ENCODE measurements at places on chromosomes 5 and 9.

DNA sequence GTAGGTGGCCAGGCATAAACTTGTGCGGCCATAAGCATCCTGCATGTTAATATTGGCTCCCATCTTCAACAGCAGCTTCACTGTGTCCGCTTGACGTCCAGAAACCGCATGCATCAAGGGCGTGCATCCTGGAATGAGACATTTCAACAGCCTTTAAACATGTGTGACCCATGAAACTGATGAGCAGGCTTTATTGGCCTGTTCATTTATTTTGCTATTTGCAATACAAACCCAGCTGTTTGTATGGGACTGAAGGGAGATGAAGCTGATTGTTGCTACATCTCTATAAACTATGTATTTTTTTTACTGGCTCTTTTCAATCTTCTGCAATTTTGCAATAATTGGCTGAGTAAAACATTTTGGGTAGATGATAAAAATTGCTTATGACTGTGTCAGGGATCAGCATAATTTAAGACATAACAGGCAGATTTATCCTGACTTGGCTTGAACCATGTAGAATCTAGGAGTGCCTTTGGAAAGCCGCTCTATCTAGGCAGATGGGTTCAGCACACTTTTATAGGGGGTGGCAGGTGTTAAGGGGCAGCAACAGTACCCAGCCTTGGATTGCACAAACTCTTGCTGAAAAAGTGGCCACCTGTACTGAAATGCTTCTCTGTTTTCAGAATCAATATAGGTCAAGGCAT, 56.9 kb downstream of the ANKRD55 start:
- DNase-seq: no peak

- no peak for DNase-seq
These were observed 266.2 kb upstream of the IRX1 start for GRCh38 chr5:3329427-3329826.

DNA sequence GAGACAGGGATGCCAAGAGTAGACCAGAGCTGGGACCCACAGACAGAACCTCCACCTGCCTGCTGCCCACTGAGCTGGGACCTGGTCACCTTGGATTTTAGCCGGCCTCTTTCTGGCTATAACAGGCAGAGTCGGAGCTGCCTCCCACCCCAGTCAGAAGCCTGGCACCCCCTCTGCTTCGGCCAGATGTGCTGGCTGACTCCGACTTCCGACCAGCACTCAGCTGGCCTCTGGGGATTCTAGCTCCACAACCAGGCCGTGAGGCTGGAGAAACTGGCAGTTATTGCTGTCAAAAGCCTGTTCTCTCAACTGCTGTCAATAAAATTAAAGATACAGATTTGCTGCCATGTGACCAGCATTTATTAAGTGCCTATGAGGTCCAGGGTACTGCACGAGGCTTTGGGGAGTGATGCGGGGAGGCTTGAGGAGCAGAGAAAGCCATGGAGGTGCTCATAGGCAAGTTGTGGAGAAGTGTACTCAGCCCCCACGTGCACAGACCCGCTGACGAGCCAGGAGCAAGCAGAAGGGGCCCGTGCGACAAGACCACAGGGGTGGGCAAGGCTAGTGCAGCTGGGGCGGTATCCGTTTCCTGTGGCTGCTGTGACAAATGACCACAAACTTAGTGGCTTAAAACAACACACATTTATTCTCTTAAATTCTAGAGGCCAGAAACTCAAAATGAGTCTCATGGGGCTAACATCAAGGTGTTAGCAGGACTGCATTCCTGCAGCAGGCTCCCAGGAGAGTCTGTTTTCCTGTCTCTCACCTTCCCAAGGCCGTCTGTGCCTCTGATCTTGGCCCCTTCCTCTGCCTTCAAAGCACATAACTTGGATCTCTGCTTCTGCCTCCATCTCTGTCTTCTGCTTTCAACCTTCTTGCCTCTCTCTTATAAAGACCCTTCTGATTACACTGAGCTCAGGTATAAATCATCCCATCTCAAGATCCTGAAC, 13.1 kb downstream of the GFI1B start:
- DNase-seq: no peak

GRCh38 chr5:180646963-180647305, 2.5 kb downstream of the FLT4 start:
- DNase-seq: no peak

DNA sequence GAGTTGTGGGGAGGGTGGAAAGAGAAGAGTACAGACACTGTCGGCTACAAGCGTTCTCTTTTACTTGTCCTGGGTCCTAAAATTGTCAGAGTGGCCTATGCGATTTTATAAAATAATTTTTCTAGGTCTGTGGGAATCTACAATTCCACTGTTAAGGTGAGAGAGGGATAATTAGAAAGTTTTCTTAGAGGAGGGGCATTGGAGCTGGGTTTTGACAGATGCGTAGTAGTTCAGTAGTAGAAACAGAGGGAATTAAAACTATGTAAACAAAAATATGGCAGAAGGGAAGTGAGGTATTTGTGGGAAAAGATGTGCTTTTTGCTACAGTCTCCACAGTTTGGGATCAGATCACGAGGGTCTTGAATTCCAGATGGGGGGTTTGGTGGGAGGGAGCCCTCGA, 129.1 kb upstream of the SHB start:
- DNase-seq: no peak

GRCh38 chr5:120007598-120007997, 378.2 kb downstream of the FAM170A start:
- no peak for DNase-seq

- peak; percentile 38 for DNase-seq
These were observed 9.5 kb downstream of the KCNV2 start for GRCh38 chr9:2726650-2727340.

GRCh38 chr5:129909225-129909624, 5.0 kb downstream of the CHSY3 start:
- no peak for DNase-seq

DNA sequence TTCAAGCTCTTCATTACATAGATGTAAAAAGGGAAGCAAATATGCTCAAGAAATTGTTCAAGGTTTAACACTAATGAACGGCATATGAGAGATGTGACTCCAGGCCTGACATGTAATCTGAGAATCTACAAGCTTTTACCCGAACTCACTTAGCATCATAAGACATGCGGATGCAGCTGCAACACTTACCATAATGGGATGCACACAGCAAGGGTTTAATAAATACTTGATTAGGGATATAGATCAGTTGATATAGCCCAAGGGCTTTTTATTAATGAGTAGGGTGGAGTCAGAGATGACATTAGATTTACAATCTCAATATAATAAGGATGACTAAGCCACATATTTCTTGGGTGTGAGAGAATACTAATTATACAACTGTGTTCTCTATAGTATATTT, 2215.5 kb downstream of the MAT2B start:
- DNase-seq: no peak

DNA sequence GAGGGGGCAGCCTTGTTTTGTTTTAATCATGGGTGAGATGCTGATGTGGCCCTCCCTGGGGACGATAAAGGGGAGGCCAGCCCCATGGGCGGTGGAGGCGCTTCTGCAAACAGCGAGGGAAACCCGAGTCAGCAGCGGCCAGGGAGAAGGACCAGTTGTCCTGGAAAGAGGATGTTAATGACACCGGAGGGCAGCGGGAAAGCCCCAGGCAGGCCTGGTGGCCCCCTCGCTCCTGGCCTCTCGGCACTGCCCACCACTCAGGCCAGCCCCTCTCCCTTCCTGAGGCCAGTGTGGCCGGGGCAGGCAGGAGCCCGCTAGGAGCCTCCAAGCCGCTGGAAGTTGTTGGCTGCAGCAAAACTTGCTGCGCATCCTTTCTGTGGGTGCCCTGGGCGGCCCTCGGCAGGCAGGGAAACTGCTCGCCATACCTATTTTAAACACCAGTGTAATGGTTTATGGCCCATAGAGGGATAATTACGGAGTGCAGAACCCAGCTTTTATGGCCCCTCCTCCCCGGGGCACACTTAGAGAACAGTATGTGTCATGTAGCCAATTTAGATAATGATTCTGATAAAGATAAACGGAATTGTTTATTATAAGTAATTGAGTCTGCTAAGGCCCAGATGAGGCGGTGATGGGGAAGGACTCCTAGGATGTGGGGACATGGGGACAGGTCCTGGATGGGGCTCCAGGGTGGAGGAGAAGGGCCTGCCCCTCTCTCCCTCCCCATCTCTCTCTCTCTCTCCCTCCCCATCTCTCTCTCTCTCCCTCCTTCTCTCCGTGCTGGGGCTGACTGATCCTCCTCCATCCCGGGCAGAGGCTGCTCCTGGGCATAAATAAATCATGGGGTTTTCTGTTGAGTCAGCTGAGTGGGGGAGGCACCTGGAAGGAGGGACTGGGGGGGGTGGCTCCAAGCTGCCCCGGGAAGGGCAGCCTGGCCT, 36.9 kb downstream of the LMX1B start:
- no peak for DNase-seq

- no peak for DNase-seq
These were observed 64.0 kb downstream of the DOCK8 start for GRCh38 chr9:278651-279050.

DNA sequence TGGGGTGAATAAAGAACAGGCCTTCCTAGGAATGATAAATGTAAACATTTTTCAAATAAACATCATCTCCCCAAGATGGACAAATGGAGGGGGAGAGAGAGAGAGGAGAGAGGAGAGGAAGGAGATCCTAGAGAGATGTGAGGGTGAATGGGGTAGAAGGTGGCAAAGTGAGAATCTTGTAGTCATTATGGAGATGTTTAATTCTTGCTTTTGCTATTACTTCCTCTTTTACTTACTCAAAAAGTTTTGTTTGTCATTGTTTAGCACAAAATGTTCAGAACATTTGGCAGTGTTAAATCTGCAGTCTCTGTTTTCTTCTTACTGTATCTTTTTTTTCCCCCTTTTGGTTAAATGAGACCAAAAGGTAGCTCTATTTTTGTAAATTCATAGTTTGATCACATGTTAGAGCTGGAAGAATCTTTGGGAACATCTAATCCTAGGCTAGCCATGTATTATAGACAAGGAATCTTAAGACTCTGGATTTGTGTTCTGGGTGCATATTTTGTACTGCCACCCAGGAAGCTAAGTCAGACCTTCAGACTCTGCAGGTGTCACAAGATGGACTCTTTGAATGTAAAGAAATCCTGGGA, 266.1 kb downstream of the NTRK2 start:
- DNase-seq: no peak

DNA sequence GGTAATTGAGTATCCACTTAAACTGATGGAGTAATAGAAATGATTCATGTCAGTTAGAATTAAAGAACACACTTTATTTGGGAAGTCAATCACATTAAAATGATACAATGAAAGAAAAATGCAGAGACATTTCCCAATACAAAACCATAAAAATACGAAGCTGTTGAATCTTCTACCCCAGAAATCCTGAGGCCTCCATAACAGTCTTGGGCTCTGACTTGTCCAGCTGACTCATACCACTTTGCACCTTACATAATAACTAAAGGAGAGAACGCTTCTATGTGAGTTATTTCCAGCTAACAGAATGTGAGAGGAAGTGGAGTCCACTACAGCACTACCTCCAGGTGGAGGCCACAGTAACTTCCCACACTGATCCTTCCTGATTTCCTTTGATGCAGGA, 305.0 kb downstream of the MRPS30 start:
- DNase-seq: no peak

DNA sequence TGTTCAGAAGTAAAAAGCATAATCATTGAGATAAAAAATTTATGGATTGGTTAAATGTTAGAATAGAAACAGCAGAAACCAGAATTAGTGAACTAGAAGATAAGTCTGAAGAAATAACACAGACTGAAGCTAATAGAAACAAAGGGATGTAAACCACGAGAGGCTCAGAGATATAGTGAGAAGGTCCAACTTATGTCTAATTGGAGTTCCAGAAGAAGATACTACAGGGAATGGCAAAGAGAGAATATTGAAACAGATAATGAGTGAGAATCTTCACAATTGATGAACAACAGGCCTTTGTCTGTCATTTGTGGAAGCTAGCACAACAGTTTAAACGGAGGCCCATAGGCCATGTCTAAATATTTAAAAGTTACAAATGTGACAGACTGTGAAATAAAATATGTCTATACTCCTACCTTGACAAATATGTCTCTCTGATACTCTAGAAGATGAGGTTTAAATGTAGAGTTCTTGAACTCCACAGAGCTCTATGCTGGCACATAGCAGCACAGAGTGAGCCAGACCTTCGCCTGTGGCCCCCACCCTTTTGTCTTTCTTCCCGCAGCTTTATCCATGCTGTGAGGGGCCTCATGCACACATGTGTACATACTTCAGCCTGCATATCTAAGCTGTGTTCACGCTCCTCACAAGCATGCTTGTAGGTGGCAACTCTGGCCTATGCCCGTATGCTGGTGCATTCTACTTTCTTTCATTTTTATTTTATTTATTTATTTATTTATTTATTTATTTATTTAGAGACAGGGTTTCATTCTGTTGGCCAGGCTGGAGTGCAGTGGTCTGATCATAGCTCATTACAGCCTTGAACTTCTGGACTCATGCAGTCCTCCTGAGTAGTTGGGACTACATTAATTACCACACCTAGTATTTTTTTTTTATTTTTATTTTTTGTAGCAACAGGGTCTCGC, 45.0 kb upstream of the ABL1 start:
- DNase-seq: no peak

DNA sequence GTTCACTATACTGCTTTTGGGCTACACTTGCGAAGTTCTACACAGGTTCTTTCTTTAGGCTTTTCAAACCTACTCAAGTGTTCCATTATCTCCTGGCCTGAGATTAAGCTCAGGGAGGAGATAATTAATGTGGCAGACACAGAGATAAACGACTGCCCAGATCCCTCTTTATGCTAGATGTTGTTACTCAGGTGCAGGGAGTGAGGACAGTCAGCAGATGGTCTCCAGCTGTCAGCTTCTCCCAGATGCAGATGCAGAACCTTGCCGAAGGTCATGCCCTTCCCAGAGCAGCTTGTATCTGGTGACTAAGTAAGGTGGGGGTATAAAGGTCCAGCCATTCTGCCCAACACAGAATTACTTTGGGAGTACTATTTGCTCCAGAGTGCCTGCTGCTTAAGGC, 166.2 kb downstream of the ZNF462 start:
- DNase-seq: no peak

GRCh38 chr9:13033959-13034693, 245.4 kb downstream of the MPDZ start:
- peak; percentile 79 for DNase-seq

Measured in right cardiac atrium (tissue), 5 donors.